ENCODE measurements at places on chromosomes 13 and 19.

GRCh38 chr19:6239871-6240676 lies 39.7 kb downstream of the MLLT1 start:
- no peak for DNase-seq

DNA sequence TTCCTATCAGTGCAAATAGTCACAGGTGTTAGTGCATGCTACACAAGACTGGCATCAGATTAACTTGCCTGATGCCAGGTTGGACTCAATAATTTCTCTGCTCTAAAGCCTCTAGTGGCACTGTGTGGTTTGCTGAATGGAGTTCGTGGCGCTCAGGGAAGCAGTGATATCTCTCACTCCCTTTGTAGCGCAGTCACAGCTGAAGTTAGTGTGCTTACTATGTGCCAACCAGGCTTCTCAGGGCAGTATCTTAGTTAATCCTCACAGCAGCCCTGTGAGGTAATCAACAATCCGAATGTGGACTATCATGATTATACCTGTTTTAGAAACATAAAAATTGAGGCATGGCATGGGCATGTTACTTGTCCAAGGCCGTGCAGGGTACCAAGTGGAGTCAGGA lies 190.3 kb downstream of the LMO7 start:
- DNase-seq = no peak

DNA sequence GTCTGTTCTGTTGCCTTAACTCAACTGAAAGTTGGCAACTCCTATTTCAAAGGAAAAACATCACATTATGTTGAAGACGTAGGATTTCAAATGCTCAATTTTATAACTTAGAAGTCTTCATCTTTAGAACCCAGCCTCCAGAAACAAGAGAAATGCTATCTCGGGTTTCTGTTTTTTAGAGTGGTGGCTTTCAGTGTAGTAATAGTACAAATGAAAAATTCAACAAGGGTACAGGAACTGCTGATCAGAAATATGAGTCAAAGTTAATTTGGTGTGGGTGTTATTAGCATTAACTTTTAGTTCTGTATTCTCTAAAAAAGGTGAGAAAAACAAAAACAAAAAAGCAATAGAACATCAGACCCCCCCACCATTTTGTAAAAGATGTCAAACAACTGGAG lies 56.6 kb upstream of the FLT1 start:
- no peak for DNase-seq

DNA sequence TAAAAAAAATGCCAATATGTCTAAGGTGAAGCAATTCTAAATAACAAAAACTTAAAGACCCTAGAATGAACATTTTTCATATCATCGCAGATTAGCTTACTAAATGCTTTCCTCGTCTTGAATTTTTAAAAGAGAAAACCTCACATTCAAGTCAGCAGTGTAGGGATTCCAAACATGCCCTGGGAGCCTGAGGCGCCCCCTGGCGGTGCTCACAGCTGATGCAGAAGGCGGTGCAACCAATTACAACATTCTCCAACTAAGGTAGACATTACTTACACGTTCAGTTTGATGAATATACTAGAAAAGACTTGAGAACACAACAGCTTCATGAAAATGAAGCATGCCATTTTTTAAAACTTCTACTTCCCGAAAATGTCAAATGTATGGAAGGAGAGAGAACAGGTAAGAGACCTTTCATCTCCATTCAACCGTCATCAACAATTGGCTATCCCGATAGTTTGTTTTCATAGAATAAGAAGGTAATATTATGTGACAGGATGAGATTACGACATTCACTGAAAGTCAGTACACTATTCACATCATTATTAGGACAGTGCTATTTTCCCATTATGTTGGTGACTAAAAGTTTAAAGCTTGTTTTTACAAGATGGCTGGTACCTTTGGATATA lies 304.4 kb downstream of the DCLK1 start:
- DNase-seq = no peak

DNA sequence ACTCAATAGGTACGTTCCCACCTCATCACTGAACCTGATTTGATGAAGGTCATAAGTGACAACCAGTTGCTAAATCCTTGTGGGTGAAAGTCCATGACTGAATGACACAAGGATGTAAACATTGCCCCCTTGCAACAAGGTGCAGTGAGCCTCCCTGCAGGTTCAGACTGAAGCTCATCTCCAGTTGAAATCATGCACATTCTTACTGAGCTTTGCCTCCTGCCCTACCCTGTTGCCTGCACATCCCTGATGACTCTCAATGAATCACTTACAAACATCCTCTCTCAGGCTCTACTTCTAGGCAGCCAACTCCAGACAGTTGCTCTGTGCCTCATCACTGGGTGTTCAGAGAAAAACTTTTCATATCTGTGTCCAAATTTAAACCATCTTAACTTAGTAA lies 42.5 kb upstream of the ARGLU1 start:
- DNase-seq = no peak

DNA sequence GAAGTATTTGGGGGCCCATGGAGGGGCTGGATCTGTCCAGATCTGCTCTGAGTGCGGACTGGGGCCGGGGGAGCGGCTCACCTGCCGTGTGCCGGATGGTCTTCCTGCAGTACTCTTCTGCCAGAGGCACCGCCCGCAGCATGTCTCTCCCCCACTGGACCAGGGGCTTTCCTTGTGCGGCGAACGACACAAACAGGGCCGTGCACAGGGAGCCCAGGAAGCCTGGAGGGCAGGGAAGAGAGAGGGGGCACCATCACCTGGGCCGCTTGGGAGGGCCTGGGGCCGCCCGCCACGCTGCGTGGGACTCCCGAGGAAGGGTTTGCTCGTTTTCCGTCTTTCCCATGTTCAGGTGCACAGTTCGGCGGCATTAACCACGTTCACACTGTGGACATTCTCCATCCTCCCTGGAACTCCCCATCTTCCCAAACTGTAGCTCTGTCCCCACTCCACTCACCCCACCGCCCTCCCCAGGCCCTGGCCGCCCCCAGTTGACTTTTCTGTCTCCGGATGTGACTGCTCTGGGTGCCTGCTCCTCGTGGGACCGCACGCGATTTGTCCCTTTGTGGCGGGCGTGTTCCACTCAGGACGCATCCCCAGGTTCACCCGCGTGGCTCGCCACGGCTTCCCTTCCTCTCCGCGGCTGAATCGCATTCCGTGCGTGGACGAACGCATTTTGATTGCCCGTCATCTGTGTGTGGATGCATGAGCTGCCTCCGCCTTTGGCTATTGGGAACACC lies 24.2 kb downstream of the ADPRHL1 start:
- no peak for DNase-seq

DNA sequence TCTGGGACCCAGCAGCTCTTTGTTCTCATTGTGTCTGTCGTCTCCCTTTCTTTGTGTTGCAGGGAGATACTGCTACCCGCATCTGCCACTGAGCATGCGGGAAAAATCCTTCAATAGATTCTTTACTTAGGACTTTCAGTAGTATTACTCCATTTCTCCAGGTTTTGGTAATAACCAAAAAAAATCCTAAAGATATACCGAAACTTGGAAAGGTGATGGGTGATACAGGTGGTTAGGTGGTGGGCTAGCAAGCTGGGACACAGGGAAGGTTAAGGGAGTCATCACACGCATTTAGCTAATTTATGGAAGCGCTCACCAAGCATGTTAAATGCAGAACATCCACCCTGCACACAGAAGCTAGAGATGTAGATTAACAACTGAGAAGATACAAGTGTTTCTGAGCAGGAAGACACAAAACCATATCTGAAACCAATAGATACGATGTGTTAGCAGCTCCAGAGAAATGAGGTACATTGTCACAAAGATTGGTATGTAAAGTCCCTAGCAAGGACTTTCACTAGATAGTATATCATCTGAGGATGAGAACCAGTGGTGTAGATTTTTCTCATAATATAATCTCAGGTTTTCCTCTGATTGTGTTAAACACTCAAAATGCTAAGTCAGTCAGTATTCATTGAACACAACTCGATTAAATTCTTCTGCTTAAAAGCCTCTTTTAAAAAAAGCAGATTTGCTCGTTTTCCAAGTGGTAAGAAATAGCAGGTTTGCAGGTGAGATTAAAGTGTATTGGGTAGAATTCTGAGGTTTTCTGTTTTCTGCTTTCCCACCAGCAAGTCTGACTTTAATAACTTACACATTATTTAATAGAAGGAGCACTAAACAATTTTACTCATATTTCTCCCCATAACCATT lies 1.2 kb upstream of the SLAIN1 start:
- DNase-seq = no peak

Data from stimulated activated naive CD8-positive, alpha-beta T cell treated with anti-CD3 and anti-CD28 coated beads, Interleukin-15, amount 100 ng/mL, for 72 hours (primary cell).